ENCODE measurements at places on chromosomes 13 and 19.
A peak's percentile ranks its signal among the peaks of the same experiment; 100 is the strongest.

GRCh38 chr13:44199627-44200207 lies 173.9 kb upstream of the SERP2 start:
- no peak for DNase-seq

- DNase-seq: no peak
Measured at GRCh38 chr13:30774214-30774730, 38.9 kb downstream of the ALOX5AP start.

GRCh38 chr13:105084931-105085330 lies 1450.5 kb downstream of the EFNB2 start:
- DNase-seq: no peak

GRCh38 chr13:41465898-41466320 lies 8.6 kb downstream of the RGCC start:
- no peak for DNase-seq

GRCh38 chr19:53961523-53962356 lies 997 bp upstream of the CACNG8 start:
- no peak for DNase-seq

- no peak for DNase-seq
Measured at GRCh38 chr13:110471156-110471832, 90.2 kb downstream of the RAB20 start.

DNA sequence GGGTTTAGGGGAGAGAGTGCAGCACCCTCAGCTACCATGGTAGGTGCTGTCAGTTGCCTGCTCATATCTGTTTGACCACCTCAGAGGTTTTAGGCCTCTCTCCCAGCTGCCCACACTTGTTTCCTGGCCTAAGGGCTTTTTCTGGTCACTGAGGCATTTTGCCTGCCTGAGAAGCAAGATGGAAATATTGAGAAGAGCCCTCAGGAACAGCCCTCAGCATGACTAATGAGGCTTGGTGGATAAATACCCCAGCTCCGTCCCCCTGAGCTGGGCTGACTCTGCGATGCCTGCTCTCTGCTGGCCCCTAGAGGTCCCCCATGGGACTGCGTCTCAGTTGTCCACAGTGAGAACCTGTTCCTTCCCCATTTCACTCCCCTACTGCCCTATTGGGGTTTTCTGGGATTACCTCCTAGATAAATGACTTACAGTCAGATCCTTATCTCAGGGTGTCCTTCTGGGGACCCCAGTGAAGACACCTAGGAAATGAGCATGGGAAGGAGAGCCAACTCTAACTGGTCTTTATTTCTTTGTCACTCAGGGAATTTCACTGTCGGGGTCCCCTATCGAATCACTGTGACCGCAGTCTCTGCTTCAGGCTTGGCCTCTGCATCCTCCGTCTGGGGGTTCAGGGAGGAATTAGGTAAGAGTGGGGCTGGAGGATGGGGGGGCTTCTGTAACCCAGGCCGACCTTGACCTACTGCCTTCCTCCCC lies 13.3 kb downstream of the PALM3 start:
- DNase-seq: peak; percentile 32

DNA sequence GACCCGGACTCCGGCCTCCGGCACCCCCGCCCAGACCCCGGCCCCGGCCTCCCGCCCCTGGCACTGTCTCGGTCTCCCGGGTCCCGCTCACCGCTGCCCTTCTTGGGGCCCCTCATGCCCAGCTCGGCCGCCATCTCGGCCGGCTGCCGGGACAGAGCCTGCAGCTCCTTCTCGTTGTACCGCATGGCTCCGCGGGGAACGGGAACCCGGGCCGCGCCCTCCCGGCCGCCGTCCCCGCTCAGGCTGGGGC lies 140 bp downstream of the PLEKHJ1 start:
- no peak for DNase-seq

DNA sequence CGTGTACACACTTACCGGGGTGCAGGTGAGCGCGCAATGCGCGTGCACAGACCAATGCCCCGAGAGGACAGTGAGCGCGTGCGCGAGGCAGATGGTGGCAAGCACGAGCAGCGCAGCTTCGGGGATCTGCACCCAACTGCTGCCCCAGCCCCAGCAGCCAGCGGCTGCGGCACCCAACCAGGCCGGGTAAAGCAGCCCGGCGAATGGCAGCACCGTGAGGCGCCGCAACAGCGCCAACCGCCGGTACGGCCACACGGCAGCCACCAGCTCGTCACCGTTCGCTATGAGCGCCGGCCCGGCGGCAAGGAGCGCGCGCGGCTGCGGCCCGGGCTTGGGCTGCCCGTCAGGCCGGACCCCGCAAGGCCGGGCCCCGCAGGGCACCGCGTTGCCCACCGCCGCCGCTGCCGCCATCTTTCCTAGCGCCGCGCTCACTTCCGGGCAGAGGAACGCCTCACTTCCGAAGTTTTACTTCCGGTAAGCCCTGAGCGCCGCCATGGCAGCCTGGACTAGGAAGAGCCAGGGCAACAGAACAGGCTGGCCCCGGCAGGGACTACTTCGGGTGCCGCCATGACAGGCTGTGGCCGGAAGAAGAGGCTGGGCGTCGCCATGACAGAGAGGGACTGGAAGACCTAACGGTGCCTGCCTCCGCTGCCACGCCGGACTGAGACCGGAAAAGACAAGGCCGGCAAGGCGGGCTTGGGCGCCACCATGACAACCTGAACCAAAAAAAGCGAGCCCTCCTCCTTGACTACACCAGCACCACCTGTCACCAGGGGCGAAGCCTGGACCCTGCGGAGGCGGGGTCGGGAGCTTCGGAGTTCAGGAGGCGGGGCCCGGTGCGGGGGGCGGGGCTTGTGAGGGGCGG lies at the start of gene ATP13A1:
Gene ATP13A1, minus strand, starts transcription at position 421 of the 865 bp plus-strand sequence. Its CDS starts 10 bp downstream, at position 411.
- peak; percentile 99 for DNase-seq

DNA sequence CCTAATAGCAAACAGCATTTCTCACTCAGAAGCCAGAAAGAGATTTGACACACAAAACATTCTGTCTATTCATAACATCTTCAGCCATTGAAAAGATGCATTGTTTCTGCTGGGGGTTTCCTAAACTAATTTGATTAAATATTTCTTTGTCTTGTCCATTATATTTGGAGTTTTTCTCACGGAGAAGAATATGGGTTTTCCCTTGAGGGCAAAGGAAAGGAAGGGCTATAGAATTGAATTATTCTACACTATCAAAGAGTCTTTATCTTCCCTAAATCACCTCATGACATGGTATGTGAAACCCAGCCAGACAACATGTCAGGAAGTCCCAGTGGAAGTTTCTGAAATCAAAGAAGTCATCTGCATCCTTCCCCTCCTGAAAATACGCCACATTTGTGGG lies 186.4 kb downstream of the SHISA2 start:
- no peak for DNase-seq

GRCh38 chr19:39124136-39124764 lies 1.3 kb upstream of the PAK4 start:
- no peak for DNase-seq

All from kidney tubule cell (primary cell).